ENCODE measurements at places on chromosomes 6 and 20.

GRCh38 chr6:48429021-48429420 is 318.0 kb upstream of the PTCHD4 start:
- no peak for DNase-seq

- DNase-seq, result no peak
These were observed 59.7 kb downstream of the EYA4 start for GRCh38 chr6:133300896-133301295.

GRCh38 chr6:159450815-159451465 is 242.1 kb downstream of the SOD2 start:
- DNase-seq, result peak; percentile 28

DNA sequence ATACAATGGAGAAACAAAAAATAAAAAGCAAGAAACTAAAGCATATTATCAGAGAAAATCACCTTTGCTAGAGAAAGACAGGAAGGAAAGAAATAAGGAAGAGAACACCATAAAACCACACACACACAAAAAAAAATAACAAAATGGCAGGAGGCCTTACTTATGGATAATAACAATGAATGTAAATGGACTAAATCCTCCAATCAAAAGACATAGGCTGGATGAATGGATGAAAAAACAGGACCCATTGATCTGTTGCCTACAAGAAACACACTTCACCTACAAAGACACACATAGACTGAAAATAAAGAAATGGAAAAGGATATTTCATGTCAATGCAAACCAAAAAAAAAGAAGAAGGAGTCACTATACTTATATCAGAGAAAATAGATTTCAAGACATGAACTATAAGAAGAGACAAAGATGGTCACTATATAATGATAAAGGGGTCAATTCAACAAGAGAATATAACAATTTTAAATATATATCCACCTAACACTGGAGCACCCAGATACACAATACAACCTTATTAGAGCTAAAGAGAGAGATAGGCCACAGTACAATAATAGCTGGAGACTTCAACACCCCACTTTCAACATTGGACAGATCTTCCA is 693.6 kb downstream of the HACE1 start:
- DNase-seq, result no peak

GRCh38 chr6:158706369-158706982 is 56.6 kb downstream of the SYTL3 start:
- peak; percentile 52 for DNase-seq

DNA sequence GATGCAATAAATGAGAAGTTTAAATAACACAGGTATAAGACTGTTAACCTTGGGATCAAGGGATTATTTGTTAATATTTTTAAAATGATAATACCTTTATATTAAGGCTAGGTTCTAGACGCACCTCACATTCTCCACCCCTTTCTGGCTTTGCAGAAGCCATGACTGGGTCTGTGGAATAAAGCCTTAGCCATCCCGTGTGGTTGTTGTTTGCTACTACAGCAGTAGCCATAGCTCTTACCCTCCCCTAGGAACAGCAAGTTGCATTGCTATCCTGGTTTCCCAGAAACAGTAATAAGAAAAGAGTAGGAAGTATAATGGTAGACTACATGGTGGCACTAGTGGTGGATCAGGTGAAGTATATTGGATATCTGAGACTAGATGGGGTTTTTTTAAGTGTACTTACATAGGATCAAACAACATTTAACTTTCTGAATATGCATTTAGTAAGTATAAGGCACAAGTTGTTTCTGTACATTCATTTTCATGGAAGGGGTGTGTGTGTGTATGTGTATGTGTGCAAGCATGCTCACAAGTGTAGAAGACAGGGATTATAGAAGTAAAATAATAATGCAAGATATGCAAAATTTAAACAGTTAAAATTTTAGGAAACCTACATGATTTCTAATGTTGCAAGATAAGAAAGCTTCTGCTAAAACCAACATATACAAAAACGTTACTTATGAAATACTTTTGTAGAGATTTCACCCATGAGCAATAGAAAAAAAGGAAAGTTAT is 384.2 kb downstream of the PRKN start:
- DNase-seq, result no peak

DNA sequence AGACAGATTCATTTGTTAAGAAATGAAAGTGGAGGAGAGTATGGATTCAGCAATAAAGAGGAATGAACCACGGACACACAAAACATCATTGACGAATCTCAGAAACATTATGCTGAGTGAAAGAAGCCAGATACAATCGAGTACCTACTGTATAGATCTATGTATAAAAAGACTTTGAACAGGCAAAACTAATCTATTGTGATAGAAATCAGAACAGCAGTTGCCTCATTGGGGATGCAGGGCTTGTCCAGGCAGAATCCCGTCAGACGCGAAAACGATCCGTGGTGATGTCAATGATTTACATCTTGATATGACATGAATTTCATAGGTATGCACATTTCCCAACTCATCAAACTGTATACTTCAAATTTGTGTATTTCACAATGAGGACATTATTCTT is 265.2 kb downstream of the CBLN4 start:
- DNase-seq, result no peak

GRCh38 chr6:156279261-156279969 is 497.8 kb upstream of the ARID1B start:
- DNase-seq, result no peak

DNA sequence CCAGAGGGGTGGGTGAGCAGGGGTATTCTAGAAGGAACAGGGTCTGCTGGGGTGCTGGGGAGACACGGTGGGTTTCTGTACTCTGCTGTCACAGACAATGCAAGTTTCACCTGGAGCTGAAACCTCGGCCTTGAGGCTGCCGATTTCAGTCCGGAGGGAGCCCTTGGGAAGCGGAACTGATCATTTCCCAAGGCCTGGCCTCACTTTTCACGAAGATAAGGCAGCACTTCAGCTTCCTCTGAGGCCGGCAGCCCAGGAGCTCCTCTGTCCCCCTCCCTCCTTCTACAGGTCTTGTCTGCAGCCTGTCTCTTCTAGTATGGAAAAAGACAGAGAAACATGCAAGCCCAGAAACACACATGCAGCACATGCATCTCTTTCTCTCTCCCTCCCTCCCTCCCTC is 242.1 kb downstream of the CDC5L start:
- DNase-seq, result no peak

- peak; percentile 79 for DNase-seq
These were observed 94.8 kb downstream of the MBOAT1 start for GRCh38 chr6:20117474-20117873.

DNA sequence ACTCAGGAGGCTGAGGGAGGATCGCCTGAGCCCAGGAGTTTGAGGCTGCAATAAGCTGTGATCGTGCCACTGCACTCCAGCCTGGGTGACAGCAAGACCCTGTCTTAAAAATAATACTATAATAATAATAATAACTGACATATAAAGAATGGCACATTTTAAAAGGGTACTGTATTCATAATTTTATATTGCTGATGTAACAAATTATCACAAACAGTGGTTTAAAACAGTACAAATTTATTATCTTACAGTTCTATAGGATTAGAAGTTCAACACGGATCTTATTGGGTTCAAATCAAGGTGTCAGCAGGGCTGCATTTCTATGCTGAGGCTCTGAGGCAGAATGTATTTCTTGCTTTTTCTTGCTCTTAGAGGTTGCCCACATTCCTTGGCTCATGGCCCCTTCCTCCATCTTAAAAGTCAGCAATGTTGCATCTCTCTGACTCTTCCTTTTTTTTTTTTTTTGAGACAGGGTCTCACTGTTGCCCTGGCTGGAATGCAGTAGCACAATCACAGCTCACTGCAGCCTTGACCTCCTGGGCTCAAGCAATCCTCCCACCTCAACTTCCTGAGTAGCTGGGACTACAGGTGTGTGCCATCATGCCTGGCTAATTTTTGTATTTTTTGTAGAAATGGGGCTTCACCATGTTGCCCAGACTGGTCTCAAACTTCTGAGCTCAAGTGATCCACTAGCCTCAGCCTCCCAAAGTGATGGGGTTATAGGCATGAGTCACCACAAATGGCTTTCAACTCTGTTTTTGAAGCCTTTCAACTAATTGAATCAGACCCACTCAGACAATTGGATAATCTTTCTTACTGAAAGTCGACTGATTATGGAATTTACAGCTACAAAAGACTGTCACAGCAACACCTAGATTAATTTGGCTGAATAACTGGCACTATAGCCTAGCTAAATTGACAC is 22.8 kb upstream of the SRSF3 start:
- no peak for DNase-seq

- no peak for DNase-seq
These were observed 49.6 kb downstream of the ZMYND8 start for GRCh38 chr20:47306755-47307370.

GRCh38 chr6:121399966-121400365 is 35.5 kb upstream of the GJA1 start:
- no peak for DNase-seq

DNA sequence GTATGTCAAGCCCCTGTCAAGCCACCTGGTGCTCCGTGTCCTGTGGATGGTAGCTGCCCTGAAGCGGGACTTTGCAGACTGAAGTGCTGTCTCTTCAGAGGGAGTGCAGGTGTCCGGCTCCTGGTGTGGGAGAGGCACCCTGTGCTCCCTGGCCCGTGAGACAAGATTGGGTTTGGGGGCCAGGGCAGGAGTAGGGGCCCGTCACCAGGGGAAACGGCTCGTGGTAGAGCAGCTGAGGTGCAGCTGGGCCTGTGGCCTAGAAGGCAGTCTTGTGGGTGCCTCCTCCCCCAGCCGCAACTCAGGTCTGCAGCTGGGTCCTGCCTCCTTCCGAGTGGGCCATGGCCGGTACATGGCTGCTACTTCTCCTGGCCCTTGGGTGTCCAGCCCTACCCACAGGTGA is at the start of gene PTCRA:
Gene PTCRA (plus strand): TSS at position 322 of the 400 bp plus-strand sequence. CDS start 17 bp downstream, at position 339.
- no peak for DNase-seq

Data from astrocyte of the hippocampus (primary cell).